PC-9 (cell line): ENCODE measurements at places on chromosomes 6 and 20.
A peak's percentile ranks its signal among the peaks of the same experiment; 100 is the strongest.

DNA sequence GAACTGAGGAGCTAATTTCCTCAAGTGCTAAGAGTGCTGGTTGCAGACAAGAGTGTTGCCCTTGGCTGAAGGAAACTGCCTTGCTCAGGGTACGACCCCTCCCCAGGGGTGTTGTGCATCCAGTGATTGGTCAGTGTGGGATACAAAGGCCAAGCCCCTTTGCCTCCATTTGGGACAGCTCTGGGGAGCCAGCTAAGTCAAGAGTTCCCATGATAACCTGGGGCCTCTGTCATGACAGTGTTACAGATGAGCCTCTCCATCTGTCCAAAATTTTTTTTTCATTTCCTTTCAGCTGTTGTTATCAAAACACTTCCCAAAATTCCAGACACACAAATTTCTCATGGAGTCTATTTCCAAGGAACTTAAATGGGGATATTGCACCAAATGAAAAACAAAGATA is 93.3 kb downstream of the HS3ST5 start:
- DNase-seq: no peak

GRCh38 chr6:99349171-99350141 is at the start of gene FAXC:
Gene FAXC (minus strand): TSS chr6:99349674. CDS start chr6:99349372, 302 bp downstream.
- DNase-seq: peak; percentile 72

- no peak for DNase-seq
These were observed 123.0 kb downstream of the DTNBP1 start for GRCh38 chr6:15539722-15540270.

DNA sequence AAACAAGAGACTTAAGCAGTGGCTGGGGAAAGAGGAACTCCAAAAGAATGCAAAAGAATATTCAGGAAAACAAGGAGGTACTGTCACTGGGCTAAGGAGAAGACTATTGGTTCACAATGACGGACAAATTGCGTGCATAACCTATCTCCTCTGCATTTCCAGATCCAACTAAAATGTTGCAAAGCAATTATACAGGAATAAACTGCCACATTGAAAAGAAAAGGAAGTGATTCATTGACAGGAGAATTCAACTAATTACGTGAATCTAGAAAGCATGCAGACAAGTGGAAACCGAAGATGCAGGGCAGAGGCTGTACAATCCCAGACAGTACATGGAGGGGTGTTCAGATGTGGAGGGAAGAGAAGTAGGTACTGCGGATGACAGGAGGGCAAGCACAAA is 152.8 kb upstream of the RIPOR2 start:
- DNase-seq: no peak

- DNase-seq: no peak
These were observed 17.9 kb downstream of the BPHL start for GRCh38 chr6:3136292-3137011.

DNA sequence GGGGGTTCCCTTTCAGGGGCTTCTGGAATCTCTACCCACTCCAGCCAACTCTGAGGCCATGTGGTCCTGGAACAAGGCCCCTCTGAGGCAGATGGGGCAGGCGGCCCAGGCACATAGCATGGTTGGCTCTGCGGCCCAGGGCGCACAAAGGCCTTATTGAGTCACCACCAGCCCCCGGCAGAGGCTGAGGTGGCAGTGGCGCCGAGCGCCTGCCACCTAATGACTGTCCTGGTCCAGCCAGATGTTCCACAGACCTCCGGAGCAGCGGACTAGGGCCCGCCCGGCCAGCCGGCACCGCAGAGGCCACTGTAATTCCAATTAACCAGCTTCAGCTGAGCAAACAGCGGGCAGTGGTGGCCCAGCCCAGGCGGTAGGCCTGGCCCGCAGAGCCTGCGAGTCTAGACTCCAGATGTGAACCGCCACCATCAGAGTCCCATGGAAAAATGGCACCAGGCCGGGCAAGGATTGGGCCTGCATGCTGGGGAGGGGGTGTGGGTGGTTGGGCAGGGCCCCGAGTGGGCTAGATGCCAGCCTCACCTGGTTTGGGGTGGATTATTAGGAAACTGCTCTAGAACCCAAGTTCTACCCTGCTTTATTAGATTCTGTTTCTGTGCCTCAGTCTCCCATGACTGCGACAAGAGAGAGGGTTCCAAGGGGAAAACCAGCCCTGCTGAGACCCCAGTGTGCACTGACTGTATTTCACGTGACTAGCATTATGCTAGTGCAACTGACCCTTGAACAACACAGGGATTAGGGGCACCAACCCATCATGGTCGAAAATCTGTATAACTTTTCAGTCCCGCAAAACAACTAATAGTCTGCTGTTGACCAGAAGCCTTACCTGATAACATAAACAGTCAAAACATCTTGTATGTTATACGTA is 34.1 kb upstream of the ID1 start:
- DNase-seq: peak; percentile 55
